CD4-positive, alpha-beta T cell treated with Interleukin-4 for 1 hour (primary cell): ENCODE measurements at places on chromosomes 12 and 14.

DNA sequence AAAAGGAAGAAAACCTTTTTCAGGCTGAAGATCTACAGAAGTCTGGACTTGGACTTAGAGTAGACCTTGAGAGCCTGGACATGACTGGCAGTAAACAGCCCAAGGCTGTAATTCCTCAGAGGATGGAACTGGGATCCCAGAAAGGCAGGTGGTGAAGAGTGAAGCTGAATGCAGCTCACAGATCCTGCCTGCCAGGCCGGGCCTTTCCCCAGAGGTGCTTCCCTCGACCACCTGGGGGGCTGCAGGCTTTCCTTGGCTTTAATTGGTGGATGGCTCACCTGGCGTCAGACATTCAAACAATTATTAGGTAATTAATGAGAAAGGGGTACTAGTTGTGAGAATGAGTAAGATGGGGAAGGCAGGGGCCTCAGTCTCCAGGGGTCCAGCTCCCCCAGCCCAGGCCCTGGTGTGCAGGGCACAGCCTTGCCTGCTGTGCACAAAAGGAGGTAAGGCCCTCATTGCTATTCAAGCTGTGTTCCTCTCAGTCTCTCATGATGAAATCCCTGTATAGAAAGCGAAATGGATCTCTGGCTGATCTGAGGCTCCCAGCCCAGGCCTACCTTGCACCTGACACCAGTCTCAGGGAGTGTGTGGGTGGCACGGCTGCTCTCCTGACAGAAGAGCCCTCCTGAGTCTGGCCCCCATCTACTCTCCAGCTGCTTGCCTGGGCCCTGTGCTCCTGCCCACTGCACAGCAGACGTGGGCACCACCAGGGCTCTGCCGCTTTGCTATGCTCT lies 63.0 kb upstream of the TCL1A start:
- DNase-seq, result no peak

- no peak for DNase-seq
These were observed 8.4 kb upstream of the TC2N start for GRCh38 chr14:91875525-91876286.

- DNase-seq, result no peak
These were observed 5.1 kb upstream of the MAGOHB start for GRCh38 chr12:10618338-10618987.

GRCh38 chr14:68214431-68214830 lies 394.9 kb downstream of the RAD51B start:
- no peak for DNase-seq

DNA sequence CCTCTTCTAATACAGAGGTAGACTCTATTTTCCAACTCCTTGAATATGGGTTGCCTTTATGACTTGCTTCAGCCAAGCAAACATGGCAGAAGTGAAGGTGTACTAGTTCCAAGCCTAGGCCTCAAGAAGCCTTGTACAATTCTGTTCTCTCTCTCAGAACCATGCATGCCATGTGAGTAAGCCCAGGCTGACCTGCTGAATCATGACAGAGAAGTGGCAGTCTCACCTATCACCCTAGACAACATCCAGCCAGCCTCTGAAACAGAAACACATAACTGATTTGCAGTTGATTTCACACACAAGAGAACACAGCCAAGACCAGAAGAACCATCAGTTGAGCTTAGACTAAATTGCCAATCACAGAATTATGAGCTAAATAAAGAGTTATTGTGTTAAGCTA lies 157.2 kb downstream of the GARIN6 start:
- no peak for DNase-seq
